ENCODE measurements at places on chromosomes 7 and 10.

- no peak for DNase-seq
These were observed 306.1 kb downstream of the PRPF18 start for GRCh38 chr10:13892871-13893270.

GRCh38 chr10:29805134-29805723 lies 170.5 kb upstream of the SVIL start:
- DNase-seq: peak; percentile 35

DNA sequence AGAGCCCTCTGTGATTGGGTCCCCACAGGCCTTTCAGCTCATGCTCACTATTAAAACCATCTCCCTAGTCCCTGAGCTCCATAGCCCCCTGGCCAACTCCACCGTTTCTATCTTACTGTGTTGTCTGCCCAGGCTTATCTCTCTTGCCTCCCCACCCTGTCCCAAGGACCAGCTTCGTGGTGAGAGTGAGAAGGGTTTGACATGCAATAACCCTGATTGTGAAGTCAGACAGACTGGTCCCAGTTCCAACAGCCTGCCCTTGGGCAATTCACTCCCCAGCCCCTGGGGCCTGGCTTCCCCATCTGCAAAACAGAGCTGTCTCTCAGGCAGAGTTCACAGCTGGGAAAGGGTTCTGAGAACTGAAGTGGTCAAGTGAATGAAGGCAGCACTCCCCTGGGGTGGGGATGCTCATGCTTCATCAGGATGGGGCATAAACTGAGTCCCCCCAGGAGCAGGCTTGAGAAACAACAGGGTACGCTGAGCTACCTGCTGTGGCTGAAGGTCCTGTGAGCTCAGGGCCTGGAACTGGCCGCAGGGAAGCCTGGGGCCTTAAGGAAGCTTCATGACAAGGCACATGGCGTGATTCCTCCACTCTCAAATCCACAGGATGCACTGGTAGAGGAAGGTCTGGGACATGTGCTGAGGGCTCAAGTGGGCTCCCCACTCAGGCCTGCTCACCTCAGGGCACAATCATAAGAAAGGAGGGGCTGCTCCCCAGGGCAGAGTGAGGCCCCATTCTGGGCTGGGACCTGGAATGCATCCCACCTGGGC lies 1.8 kb upstream of the PPIF start:
- DNase-seq: no peak

GRCh38 chr10:60208676-60209269 lies 180.9 kb downstream of the ANK3 start:
- DNase-seq: no peak

DNA sequence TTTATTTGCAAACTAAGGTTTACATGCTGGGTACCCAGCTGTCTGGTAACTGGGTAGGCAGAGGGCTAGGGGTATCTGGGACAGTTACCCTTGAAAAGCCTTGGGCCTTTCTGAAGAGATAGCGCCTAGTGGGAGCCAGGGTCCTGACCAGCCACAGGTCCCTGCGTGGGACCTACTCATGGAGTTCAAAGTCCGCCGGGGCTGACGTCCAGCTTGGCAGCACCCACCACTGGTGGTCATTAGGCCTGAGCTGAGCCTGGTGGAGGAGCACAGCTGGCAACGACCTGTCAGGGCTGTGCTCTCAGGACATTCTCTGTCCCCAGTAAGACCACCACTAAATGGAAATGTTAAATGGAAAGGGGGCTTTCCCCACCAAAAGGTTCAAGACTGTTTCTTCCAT lies 20.0 kb downstream of the GUSB start:
- DNase-seq: no peak

DNA sequence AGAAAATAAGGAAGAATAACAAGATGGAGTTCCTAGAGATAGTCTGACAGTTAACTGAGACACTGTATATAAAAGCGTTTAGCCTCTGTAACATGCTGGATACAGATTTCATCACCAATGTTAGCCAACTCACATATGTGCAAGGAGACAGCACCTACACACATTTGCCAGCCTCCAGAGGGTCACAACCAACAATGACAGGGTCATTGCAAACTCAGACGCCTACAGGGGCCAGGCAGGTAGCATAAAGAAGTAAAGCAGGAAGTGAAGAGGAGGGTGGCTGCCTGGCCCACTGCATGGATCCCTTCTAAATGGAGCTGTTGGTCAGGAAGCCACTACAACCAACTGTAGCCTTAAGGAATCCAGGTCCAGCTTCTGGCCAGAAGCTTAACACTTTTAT lies 50.4 kb downstream of the NRAP start:
- no peak for DNase-seq

DNA sequence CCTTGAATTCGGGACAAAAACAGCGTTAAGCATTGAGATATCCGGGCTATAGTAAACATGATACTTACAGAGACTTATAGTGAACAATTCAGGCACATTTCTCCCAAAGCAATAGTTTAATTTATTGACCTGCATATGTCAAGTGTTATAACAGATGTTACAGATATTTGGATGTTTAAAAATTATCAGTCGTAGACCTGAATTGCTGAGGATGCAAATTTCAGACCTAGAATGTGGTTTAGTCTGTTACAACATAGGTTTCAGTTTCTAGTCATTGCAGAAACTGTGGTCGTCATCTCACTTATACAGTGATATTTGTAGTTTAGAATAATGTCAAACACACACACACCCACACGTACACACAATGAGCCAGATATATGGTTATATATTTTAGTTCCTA lies 85.2 kb downstream of the VTI1A start:
- DNase-seq: no peak

GRCh38 chr10:79202188-79203013 lies 133.6 kb downstream of the ZMIZ1 start:
- DNase-seq: peak; percentile 51

DNA sequence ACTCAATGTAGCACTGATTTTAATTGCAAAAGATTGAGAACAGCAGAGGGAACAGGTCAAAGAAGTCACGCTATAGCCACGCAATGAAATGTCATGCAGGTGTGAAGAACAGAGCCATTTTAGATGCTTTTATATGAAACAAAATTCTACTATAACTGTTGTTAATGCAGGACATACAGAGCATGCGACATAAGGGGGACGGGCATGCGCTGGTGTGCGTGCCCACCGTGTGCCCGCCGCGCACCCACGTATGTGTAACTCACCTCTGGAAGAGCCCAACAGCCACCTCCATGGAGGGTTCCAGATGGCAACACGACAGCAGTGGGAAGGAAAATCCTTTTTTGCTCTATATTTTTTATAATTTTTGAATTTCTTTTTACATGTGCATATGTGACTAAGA lies 410.0 kb upstream of the RNF32 start:
- DNase-seq: no peak

- DNase-seq: peak; percentile 85
These were observed 179.8 kb upstream of the ASAH2 start for GRCh38 chr10:50431133-50431532.

GRCh38 chr7:100376066-100376465 lies 2.8 kb downstream of the PILRA start:
- no peak for DNase-seq

- DNase-seq: no peak
These were observed 20.2 kb downstream of the KDM7A start for GRCh38 chr7:140156460-140157080.

DNA sequence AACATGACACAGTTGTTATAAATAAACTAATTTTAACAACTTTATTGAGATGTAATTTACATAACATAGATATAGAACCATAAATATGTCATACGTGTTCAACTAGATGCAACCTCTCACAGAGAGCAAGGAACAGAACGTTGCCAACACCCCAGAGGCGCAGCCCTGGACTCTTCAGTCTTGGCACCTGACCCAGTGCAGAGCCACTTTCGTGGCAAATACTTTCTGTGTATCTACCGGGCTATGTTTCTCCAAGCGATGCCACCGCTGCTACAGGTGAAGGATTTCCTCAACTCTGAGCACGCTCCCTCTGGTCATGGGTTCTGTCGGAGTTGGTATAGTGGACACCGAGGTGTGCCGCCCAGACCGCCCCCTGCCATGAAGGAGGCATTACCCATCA lies 57.4 kb downstream of the TEX36 start:
- no peak for DNase-seq

GRCh38 chr10:608331-609261 lies 80.9 kb downstream of the DIP2C start:
- DNase-seq: no peak

DNA sequence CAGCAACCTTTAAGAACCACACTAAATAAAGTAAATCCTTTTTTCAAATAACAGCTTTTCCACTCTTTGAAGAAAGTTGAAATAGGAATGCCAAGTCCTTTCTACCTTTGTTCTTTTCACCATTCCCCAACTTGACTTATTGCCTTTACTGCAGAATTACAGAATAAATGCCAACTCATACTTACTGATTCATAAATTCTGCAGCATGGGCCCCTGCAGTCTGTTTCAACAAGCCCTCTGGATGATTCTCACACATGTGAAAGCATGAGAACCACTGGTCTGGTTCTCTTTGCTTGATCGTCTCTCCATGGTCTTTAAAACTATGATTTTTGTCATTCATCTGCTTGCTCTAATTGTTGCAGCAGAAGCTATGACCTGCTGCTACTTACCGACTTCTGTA lies 56.1 kb downstream of the HACD1 start:
- no peak for DNase-seq

DNA sequence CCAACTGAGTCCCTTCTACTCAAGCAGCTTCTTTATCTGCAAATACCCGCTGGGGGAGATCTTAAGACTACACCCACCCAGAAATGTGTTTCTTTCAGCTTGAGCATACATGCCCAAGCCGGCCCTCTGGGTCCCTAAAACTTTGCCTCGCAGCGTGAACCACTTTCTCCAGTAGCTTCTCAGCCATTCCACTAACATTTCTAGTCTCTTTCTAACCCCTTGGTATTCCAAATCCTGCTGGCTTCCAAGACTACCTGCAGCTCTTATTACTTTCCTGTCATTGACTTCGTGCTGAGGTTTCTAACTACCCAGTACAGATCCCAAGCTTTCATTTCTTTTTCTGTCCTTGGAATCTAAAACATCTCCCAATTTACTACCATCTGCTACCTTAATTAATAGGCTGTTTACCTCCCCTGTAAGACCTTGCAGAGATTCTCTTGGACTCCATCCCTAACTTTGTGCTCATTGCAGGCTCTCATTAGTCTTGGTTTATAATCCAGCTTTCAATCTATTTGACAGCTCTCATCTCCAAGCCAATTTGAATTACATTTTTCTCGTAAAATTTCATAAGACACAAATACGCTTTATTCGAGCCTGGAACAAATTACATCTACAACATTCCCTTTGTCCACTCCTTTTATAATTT lies 153.6 kb downstream of the FGFR2 start:
- no peak for DNase-seq

GRCh38 chr10:30413996-30414576 lies 19.9 kb upstream of the MAP3K8 start:
- DNase-seq: peak; percentile 25

DNA sequence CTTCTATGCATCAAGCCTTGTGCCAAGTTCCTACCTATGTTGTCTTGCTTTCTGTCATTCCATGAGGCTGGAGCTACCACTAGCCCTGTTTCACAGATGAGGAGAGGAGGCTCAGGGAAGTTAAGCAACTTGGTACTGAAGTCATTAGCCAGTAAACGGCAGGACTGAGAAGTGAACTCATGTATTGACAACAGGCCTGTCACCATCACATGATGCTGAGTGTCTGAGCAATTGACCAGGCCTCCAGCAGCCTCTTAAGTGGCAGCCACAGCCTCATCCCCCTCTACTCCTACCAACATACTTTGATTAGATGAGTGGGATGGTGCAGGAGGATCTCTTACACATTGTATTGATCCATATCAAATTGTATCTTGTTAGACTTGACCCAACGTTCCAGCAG lies 317.6 kb downstream of the GRID1 start:
- no peak for DNase-seq

DNA sequence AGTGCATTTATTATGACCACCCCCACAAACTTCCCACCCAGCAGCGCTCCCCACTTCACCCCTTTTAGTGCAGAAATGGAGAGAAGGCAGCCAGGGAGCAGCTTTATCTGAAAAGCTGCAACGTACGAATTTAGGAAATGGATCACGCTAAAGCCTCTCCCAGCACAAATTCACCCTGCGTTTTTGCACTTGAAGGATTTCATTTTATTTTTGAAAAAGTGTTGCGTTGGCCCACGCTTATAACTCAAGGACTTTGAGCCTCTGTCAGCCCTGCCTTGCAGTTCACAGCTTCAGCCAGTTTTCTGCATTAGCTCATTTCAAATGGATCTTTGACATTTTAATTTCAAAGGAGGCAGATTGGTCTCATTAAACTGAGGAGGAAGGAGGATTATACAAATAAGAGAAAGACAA lies 556.1 kb downstream of the KCNMA1 start:
- DNase-seq: no peak

DNA sequence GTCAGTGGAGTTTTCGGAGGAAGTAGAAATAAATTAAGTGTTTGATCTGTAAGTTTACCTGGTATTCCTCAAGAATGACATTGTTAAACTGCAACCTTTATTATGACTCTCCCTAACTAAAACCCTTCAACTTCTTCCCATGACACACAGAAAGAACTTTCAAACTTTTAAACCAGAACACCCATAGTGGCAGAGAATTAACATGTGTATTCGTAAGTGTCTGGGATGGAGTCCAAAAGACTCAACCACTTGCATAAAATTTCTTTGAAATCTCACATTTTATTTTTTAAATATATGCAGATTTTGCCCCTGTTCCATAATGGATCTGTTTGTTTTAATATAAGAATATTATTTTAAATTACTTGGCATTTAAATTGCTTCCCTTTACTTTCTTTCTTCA lies 54.6 kb upstream of the PLXNA4 start:
- no peak for DNase-seq

DNA sequence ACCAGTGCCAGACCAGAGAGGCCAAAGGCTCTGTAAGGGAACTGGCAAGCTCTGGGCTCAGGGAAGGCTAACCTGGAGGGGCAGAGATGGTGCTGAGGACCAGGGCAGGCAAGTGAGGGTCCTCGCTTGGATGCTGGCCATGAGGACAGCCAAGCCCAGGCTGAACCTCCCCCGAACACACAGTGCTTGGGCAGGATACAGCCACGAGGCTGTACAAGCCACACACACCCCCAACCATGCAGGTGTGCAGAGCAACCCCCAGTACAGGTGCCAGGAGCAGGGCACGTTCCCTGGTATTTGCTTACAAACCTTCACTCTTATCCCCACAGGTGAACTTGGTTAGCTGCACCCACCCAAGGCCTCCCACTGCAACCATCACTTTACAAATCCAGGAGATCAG lies 185.7 kb downstream of the GRID1 start:
- DNase-seq: no peak

GRCh38 chr7:82549616-82550285 lies 106.2 kb upstream of the CACNA2D1 start:
- DNase-seq: no peak

DNA sequence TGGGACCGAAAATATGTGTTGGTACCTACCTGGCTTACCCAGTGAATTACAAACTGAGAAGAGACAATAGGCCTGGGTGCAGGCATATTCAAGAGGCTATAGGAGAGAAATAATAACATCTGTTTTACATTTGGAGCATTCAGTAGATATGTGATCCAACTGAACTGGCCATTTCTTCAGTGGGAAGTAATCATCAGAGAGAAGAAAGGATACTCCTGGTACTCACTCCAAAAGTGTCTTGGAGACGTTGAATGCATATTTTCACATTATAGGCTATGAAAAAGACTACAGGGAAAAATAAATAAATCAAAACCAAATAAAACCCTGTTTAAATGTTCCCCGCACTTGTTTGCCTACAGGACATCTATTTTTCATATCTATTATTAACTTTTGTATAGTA lies 1680.3 kb downstream of the REEP3 start:
- DNase-seq: no peak

- DNase-seq: no peak
These were observed 5.5 kb upstream of the UNC5B start for GRCh38 chr10:71206911-71207310.
